Stimulated activated naive B cell treated with anti-CD40 and anti-IgM and Interleukin-4, amounts not matched to agents 10 μg/mL and 1 μg/mL and 100 μg/mL, for 72 hours (primary cell): ENCODE measurements at places on chromosomes 7 and 10.

DNA sequence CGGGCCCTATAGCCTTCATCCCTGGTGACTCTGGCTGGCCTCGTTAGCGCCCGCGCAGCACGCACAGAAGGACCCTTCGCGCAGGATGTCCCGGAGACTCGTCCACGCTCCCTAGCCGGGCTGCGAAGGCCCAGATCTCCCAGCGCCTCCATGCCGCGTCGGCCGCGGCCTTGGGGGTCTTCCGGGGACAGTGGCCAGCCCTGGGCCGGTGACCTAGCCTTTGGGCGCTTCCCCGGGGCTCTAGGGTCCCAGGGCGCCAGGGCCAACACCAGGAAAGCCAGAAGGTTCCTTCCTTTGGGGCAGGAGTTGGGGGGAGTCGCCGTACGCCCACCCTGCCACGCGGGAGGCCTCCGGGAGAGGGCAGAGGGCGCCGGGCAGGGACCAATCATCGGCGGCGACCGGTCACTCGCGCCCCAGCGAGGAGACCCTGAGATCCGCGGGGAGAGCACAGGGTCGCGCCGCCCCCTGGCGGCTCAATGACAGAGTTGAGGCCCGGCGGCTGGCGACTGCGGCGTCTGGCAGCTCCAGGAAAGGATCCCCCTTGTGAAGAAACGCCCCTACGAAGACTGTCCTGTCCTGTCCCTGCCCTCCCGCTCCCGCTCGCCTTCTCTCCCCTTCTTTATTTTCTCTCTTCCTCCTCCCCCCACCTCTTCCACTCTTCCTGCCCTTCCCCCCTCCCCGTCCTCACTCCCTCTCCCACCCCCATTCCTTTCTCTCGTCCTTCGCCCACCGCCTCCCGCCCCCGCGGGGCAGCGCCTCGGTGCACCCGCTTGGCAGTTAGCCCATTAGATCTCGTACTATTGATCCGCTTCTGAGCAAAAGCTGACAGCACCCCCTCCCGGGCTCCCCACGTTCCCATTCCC, 62.3 kb upstream of the LBX1 start:
- DNase-seq = no peak

DNA sequence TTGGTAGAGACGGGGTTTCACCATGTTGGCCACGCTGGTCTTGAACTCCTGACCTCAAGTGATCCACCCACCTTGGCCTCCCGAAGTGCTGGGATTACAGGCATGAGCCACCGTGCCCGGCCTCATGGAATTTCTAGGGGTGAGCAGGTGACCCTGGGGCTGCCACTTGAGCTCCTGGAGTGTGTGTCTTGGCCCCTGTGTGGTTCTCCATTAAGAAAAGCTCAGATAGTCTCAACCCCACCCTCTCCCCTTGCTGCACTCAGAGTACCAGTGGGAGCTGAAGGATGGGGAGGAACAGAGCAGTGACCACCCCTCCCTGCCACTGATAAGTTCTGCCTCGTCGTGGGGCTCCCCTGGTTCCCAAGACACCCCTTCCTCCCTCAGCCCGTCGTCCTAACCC, 45.3 kb downstream of the RCC1L start:
- DNase-seq = no peak

- DNase-seq = no peak
Measured at GRCh38 chr7:28754027-28754426, 204.1 kb downstream of the TRIL start.

DNA sequence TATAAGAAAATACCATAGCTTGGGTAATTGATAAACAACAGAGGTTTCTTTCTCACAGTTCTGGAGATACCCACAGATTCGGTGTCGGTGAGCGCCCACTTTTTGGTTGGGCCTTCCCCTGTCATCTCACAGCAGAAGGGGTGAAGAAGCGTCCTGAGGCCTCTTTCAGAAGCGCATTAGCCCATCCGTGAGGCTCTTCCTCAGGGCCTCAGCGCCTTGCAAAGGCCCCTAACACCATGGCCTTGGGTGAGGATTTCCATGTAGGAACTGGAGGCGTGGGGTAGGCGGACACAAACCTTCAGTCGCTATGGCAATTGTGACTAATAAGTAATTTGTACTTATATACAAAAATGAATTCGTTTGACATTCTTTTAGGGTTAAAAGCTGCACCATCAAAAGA, 316.0 kb downstream of the PTPRN2 start:
- DNase-seq = no peak

DNA sequence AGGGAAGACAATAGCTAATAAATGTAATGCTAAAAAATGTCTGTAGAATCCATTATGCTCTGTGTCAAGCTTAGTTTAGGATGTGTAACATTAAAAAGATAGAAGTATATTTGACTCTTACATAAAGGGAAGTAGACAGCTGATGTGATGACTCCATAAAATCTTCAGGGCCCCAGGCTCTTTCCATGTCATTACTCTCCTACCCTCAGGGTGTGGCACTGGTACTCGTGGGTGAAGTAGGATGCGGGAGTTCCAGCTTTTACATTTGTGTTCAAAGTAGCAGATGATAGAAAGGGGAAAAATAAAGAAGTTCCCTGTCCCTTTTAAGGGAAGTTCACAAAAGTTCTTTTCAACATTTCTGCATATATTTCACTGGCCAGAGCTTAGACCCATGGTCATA, 157.1 kb downstream of the TSPAN12 start:
- DNase-seq = no peak

DNA sequence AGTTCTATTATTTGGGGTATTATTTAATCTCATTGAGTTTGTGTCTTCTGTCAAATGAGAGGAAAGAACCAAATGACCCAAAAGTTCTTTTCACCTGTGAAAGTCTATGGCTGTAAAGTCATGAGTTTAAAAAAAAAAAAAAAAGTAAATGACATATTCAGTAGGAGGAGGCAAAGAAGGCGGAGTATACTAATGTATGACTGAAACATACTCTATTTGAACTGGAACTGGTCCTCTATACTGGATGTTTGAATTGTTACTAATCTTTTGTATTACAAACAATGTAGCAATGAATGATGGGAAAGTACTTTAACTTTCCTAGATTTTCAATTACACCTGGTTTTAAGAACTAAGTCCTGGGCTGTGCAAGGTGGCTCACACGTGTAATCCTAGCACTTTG, 24.9 kb upstream of the GSAP start:
- DNase-seq = no peak

DNA sequence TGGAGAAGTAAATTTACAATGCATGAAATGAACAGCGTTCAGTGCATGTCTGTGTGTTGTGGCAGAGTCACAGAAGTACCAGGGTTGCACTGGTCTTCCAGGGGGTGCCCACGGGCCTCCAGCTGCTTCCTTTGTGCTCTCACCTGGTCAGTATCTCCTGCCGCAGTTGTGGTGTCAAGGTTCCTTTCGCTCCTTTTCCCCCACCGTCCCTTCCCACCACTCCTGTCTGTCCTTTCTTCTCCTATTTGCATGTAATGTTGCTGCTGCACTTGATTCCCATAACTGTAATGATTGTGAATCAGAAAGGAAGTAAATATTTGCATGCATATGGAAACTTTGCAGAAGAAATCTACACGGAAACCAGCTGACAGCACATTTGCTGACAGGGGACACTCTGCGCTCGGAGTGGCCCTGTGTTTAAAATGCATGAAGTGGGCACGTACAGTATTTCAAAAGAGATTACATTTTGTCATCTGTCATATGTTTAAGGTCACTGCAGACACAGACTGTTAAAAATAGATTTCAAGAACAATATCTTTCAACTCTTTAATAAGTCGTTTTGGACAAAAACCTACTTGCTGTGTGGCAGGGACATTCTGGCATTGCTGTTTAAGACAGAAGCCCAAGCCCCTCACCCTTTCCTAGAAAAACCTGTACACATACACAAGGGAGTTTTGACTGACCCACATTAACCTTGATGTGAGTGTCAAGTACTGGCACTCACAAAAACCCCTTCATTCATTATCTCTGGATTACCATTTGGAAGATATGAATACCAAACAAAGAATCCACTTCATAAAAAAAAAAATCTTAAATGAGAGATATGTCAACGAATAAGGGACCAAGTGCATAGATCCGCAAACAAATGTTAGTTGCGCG, 336.7 kb upstream of the KLF6 start:
- peak; percentile 48 for DNase-seq
